Stimulated activated CD4-positive, alpha-beta T cell treated with anti-CD3 and anti-CD28 coated beads, TNF-alpha, amount 100 ng/mL, for 4 hours (primary cell): ENCODE measurements at places on chromosomes 5 and 9.

DNA sequence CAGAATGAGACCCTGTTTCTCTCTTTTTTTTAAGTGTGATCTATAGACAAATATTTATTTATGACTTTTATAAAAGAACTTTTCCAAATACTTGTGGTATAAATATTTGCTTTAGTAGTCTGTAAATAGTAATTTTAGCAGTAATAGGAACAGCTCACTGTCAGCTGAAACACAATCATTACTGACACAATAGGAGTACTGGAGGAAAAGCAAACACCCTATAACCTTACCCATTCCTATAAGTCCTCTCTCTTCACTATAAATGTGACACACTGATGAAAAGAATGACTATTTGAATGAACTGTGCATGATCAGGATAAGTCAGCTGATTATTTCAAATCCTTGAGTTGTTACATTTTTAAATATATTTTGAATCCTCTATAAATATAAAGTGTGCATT lies 72.4 kb downstream of the CDH12 start:
- DNase-seq = no peak

DNA sequence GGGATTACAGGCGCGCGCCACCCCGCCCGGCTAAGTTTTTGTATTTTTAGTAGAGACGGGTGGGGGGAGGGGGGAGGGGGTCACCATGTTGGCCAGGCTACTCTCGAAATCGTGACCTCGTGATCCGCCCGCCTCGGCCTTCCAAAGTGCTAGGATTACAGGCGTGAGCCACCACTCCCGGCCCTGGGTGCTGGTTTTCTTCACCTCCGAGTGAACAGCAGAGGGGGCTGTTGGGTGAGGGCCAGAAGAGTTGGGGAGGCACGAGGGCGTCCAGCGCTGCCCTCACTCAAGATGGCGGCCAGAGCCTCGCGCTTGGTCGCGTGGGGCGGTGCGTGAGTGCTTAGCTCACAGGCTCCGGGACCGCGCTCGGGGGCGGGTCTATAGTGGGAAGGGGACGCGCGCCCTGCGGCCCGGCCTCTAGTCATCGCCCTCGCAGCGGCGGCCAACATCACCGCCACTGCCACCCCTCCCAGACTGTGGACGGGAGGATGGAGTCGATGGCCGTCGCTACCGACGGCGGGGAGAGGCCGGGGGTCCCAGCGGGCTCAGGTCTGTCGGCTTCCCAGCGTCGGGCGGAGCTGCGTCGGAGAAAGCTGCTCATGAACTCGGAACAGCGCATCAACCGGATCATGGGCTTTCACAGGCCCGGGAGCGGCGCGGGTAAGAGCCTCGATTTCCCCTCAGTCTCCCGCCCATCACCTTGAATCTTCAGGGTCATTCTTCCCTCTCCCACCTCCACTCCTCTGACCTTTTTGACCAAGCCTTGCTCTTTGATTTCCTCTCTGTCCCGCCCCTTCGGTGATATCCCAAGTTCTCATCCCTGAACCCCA lies at the start of gene CAMLG:
CAMLG (plus strand) TSS at position 416 of the 830 bp plus-strand sequence; CDS start at position 489, 73 bp downstream.
- peak; percentile 95 for DNase-seq

- no peak for DNase-seq
These were observed 24.2 kb downstream of the STC2 start for GRCh38 chr5:173303878-173304590.

- no peak for DNase-seq
These were observed 107.9 kb downstream of the PHF2 start for GRCh38 chr9:93684161-93684765.

- no peak for DNase-seq
These were observed 31.4 kb upstream of the GDNF start for GRCh38 chr5:37871023-37871815.

GRCh38 chr9:78118742-78119473 lies 87.3 kb upstream of the GNAQ start:
- DNase-seq = no peak

- DNase-seq = no peak
These were observed 43.3 kb upstream of the CEP72 start for GRCh38 chr5:568809-569208.

GRCh38 chr9:26551451-26551850 lies 341.2 kb downstream of the CAAP1 start:
- DNase-seq = no peak

GRCh38 chr5:91271999-91272398 lies 111.1 kb downstream of the ARRDC3 start:
- DNase-seq = no peak

DNA sequence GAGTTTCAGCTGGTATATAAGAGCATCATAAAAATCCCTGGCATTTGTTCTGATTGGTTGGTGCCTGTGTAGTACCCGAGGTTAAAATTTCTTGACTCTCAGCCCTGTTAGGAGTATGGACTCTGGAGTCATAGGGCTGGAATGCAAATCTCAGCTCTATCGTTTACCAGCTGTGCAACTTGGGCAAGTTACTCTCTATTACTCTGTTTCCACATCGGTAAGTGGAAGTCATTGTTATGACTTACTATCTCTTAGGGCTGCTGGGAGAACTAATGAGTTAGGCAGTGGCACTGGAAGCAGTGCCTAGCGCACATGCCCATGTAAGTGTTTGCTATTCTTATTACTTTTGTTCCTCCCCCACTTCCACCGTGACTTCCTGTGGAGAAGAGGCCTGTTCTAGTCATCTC lies 141.6 kb downstream of the BOD1 start:
- DNase-seq = no peak

GRCh38 chr9:112232233-112232632 lies 57.1 kb upstream of the SUSD1 start:
- DNase-seq = no peak

- DNase-seq = no peak
These were observed 61.6 kb upstream of the SPRY4 start for GRCh38 chr5:142386137-142387023.

GRCh38 chr5:130213607-130214006 lies 309.3 kb downstream of the CHSY3 start:
- DNase-seq = no peak

- DNase-seq = no peak
These were observed 20.9 kb downstream of the P4HA2 start for GRCh38 chr5:132206782-132207181.

DNA sequence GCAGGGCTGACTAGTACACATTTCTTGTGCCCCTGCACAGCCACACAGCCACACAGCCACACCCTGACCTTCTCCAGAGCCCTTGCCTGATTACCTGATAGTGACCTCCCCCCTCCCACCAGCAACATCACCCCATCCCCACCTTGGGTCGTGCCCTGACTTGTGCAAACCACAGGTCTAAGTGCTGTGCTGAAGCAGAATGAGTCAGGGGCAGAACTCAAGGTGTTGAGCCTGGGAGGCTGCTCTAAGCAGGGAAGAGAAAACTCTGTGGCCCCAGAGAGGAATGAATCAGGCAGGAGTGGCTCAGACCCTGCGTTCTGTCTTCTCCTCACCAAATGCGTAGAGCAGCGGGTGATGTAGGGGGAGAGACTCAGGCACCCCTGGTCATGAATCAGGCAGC lies 24.3 kb upstream of the FAT2 start:
- no peak for DNase-seq

DNA sequence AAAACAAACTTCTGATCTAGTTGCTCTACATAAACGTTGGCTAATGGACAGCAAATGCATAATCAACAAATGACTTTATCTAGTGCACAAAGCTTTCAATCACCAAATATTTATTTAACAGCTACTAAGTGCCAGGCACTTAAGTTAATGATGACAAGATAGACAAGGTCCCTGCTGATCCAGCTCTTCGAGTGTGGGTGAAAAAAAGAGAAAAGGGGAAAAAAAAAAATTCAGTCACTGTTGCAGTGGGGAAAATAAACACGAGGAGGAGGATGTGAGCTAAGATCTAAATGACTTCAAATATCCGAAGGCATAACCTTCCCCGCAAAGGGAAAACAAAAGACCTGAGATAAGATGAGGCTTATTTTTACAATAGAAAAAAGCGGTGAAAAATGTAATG lies 9.6 kb downstream of the PSIP1 start:
- DNase-seq = no peak

DNA sequence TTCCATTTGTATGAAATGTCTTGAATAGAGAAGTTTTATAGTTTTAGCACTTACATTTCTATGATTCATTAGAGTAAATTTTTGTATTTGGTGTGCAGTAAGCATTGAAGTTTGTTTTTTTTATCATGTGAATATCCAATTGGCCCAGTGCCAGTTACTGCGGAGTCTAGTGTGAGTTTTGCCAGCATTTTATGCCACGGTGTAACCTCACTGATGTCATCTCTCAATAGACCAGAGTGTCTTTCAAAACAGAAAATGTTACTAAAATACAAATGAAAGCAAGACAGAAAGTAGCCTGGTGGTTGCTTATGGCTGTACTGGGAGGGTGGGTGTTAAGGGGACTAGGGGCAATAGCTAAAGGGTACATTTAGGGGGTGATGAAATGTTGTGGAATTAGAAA lies 62.8 kb downstream of the IPPK start:
- DNase-seq = no peak

GRCh38 chr5:74586856-74587255 lies 53.7 kb downstream of the ENC1 start:
- no peak for DNase-seq

DNA sequence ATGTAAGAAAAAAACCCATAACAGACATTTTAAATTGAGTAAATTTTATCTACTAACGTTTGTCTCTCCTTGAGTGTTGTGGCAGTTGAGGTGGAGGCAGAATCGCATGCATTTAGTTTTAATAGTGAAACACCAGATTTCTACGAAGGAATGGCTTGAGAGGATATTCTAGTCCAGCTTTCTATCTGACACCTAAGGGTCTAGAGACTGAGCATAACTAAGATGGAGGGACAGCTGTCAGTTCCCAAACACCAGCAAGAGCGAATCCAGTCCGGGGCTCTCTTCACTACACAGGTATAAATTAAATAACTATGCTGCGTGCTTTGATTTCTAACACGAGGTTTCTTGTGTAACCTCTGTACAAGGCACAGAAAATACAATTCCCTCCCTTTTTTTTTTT lies 1.4 kb downstream of the NCBP1 start:
- DNase-seq = no peak

DNA sequence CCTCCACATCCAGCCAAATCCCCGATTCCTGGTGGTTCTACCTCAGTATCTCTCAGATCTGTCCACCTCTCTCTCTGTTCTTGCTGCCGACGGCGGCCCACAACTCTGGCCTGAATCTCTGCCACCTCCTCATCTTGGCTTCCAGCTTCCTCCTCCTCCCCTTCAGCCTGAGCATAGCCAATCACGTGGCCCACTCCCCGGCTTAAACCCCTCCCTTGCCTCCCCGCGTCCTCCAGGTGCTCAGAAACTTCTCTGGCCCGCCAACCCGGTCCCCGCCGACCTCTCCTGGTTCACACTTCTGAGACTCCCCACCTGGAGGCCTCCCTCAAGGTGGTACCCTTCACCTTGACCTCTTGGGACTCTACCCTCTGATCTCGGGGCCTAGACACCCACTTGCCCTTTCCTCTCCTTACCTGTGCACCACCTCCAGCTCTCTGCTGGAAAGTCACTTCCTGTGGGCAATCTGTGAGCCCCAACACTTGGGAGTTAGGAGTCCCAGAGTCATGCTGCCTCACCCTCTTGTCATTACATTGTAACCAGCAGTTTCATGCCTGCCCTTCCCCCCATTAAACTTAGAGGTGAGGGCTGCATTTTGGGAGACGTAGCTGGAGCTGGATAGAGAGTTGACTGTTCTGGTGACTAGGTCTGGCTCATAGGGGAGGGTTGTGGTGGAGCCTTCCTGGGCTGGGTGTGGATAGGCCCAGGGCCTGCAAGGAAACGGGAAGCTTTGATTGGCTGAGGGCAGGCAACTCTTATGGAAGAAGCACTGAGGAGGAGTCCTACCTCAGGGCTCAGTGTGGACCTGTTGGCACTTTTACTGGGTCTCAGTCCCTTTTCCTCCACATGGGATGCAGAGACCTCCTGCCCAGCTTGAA lies 4.5 kb upstream of the SET start:
- peak; percentile 59 for DNase-seq

- DNase-seq = peak; percentile 28
These were observed 536 bp downstream of the FEM1C start for GRCh38 chr5:115544043-115544435.

DNA sequence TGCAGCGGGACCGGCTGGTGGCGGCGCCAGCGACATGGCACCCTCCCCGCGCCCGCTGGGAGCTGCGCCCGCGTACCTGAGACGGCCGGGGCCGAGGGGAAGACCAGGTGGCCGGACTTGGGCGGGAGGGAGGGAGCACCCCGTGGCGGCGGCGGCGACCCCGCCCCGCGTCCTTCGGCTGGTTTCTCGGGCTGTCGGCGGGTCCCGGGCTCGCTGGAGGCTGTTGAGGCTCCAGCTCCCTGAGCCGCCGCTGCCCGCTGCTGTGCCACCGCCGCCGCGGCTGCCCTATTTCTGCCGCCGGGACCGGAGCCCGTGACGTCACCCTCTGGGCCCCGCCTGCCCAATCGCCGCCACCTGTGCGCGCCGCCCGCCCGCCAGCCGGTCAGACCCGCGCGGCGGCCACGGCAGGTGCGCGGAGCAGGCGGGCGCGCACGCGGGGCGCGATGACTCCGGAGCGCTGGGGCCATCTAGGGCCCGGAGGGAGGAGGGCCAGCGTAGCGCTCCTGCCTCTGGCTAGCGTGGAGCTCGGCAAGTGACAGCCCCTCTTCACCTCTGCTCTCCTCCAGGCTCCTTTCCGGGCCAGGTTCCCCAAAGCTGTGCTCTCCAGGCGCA lies at the start of gene FSTL4:
FSTL4 (minus strand) TSS at position 293 of the 612 bp plus-strand sequence.
- no peak for DNase-seq

DNA sequence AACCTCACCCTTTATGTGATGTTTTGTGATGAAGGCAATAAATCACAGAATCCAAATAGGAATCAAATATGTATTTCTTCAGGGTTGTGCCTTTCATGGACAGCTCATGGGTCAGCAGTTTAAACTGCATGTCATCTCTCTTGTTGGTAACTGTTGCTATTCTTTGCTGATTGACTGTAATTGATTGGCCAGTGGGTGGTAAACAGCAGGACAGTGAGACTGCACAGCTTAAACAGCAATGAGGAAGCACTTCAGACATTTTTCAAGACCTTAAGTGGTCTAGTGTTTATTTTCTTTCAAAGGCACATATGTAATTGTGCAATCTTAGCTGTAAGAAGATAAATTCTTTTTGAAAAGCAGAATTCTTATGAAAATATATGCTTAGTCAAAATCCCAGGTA lies 260.5 kb downstream of the COX7C start:
- DNase-seq = no peak

DNA sequence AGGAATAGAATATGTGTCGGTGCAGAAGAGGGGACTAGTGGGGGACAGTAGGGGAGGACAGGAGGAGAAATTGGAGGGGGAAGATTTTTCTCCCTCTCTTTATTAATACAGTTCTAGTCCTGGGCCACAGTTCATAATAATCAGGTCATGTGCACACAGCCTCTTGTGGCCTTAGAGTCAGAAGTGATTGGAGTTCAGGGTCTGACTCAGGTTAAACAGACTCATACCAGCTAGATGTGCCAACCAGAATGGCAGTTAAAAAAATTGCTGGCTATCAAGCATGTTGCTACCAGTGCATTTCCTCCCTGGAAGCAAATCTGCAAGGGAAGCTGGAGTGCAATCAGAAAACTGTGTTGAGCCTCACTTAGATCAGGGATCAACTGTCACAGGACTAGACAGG lies 132.7 kb upstream of the MAP1B start:
- DNase-seq = no peak

DNA sequence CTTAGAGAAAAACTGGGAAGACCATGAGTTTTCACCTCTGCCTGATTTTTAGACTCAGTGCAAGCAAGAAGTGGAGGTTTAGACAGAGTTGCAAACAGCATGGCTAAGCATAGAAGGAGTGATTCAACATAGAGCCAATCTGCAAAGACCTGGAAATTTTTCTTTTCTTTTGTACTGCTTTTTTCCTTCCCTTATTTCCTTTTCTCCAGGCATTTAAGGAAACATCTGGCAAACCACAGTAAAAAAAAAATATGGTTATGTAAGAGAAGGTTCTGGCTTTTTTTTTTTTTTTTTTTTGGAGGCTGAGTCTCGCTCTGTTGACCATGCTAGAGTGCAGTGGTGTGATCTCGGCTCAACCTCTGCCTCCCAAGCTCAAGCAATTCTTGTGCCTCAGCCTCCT lies 16.6 kb upstream of the DCAF12 start:
- DNase-seq = no peak
